Activated CD4-positive, alpha-beta T cell treated with anti-CD3 and anti-CD28 coated beads for 36 hours (primary cell): ENCODE measurements at places on chromosomes 12 and 14. TPM values are rescaled to one million over a fixed set of nuclear protein-coding genes. Genes with fewer than 3 reads are reported as not detected.

Gene ALX1
- total RNA-seq: not detected

- no peak for DNase-seq
These were observed 33.4 kb downstream of the TMTC1 start for GRCh38 chr12:29750131-29750927.

Gene CRY1
- 14.8 TPM for total RNA-seq

GRCh38 chr12:19800884-19801283 is 361.6 kb downstream of the AEBP2 start:
- no peak for DNase-seq

GRCh38 chr14:72945356-72946027 is 19.2 kb downstream of the DCAF4 start:
- no peak for DNase-seq
